ENCODE measurements at places on chromosomes 4 and X.

GRCh38 chr4:32672359-32672758 is 1952.2 kb downstream of the PCDH7 start:
- DNase-seq = no peak

GRCh38 chrX:42028109-42028508 is 104.8 kb upstream of the CASK start:
- no peak for DNase-seq

DNA sequence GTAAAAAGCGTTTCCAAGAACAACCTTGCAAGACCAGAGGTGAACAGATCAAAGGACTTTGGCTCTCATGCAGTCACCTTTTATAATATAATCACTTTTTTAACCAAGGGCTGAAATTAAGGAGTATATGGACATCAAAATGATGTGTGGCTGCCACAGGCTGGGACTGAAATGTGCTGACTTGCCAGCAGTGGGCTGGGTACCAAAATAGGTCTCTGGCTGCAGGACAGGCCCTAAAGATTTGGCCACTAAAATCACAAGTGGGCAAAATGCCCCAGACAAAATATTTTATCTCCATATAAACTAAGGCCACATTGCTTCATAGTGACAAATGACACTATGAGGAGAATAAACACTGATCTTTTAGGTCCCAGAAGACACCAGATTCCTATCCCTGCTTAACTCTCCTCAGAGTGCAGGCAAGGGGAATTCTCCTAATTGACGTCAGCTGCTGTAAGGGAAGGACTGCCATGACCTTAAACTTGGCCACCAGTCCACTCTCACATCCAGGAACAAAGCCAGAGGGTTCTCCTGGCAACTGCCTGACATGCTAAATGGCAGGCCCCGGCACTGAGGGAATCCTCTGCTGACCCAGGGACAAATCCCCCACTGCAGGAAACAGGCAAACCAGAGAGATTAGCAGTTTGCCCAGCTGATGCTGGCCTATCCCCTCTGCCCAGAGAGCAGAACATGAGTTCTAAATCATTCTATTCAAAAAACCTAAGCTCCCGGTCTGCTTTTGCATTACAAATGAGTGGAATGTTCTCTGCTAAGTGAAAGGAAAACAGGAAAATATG is 155.8 kb downstream of the PPP3CA start:
- no peak for DNase-seq

DNA sequence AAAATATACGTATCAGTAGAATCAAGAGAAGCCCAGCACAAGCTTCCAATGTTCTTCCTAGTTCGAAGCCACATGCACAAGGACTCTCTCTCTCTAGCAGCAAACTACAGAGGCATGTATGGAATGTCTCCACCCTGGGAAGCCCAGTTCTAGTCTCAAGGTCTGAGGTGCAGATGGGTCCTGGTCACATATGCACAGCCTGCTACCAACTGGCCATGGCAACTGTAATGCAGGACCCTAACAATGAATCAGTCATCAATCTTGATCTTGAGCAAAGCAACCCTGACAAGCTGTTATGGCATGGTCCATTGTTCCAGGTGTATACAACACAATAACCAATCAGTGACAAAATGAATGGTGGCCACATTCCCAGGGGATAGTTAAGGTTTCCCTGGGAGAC is 55.8 kb downstream of the MBNL3 start:
- no peak for DNase-seq

DNA sequence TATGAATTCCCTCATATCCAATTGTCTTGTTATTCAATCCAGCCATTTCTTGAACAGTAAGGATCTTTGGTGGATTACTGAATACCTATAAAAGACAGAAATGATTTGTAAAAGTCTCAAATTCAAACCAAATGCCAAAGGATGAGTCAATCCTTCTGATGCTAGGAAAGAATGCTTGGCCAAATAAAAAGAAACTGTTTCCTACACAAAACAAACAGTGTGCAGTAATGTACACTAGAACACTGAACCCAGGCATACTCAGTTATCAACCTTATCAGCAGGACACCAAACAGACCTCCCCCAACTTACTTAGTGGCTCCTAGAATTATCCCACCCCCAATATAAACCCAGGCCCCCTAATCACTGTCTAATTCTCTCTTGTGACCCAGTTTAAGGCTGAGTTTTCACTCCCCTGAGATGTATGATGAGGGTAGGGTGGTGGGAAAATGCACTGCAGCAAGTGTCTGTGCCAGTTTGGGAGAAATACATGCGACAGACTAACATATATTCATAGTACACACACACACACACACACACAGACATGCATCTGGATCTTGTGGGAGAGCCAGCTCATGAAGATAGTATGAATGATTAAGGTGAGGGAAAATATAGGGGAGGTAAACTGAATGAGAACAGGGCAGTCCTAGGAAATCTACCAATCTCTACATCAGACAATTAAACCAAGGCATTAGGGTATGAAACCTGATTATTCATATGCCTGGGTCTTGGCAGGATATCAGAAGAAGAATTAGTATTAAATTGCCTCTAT is 35.0 kb downstream of the CLDN2 start:
- DNase-seq = no peak

GRCh38 chr4:185144601-185145240 is 1.7 kb downstream of the SLC25A4 start:
- DNase-seq = no peak

GRCh38 chr4:183755596-183755995 is 96.5 kb downstream of the TRAPPC11 start:
- no peak for DNase-seq

Data from neuronal stem cell (in vitro differentiated cells).